ENCODE measurements at places on chromosomes 12 and 14. TPM values are rescaled to one million over a fixed set of nuclear protein-coding genes. Genes with fewer than 3 reads are reported as not detected.

The TTC6 gene
- 1.5 TPM for total RNA-seq

DNA sequence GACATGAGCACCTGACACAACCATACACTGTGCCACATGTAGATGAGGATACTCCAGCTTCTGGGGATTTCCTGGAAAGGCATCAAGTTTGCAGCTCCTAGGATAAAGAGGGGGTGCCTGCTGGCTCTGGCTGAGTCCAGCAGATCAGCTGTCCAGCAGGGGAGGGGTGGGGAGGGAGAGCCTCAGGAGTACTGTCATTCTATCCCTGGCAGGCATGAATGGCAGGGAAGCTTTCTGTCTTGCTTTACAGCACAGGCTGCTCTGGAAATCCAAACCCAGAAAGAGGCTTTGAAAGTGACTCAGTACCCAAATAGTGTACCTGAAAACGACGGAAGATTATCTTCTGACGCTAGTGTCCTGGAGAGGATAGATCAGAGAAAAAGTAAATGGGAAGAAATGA lies 32.2 kb downstream of the SLC8A3 start:
- no peak for DNase-seq

DNA sequence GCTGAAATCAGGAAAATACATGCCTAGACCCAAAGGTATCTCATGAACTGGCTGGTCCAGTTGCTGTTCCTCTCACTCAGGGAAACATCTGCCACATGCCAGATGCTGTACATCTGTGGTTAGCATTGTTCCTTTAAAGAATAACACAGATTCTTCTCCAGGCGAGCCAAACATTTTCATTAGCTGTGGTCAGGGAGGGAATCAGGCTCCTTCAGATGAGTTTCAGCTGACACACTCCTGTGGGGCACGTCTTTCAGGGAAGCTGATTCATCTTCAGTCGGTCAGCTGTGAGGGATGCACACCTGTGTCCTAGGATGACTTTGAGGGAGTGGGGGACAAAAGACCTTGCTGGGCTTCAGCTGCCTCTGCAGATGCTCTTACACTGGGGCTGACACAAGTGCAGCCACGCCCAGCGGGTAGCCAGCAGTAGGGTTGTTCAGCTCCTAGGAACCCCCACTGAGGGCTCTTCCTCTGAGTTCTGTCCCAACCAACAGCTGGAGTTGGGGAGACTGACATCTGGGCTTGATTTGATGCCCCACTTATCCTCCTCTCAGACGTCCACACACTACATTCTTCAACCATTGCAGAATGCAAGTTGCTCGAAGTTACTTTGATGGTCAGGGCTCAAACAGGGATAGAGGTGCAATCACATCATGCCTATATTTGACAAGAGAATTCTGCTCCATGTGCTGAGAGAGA lies 155.0 kb downstream of the NUAK1 start:
- DNase-seq: peak; percentile 70

- no peak for DNase-seq
These were observed 457.0 kb downstream of the ADAMTS20 start for GRCh38 chr12:43094886-43095575.

Measured in A172 (cell line).